ENCODE measurements at places on chromosomes 2 and 18. TPM values are rescaled to one million over a fixed set of nuclear protein-coding genes. Genes with fewer than 3 reads are reported as not detected.

Gene DUSP19
- 1.1 TPM for total RNA-seq

Gene SPAST
- 16.5 TPM for total RNA-seq

Gene DQX1
- not detected for total RNA-seq

Gene MCM6
- 13.1 TPM for total RNA-seq

Gene UGT1A8
- not detected for total RNA-seq

Gene HRH4
- total RNA-seq, result not detected

Gene TCF23
- total RNA-seq, result not detected

Gene DNAH7
- total RNA-seq, result 3.6 TPM

Gene CFAP210
- total RNA-seq, result not detected

Gene CROCC2
- not detected for total RNA-seq

Gene CAMKMT
- total RNA-seq, result 7.6 TPM

Gene PSMA8
- total RNA-seq, result not detected

Gene NR4A2
- total RNA-seq, result 14.1 TPM

Gene IL1F10
- not detected for total RNA-seq

Gene OBSL1
- total RNA-seq, result 76.6 TPM

Gene STPG4
- total RNA-seq, result 0.46 TPM

Gene CHMP3
- 124 TPM for total RNA-seq

Gene AGXT
- 0.56 TPM for total RNA-seq

Gene METTL4
- total RNA-seq, result 5.4 TPM

Gene APCDD1
- 156 TPM for total RNA-seq

Gene KIF5C
- 2.5 TPM for total RNA-seq

Gene TFPI
- 223 TPM for total RNA-seq

Gene GTF2A1L
- 1.1 TPM for total RNA-seq

Gene PLEK
- total RNA-seq, result 16.9 TPM

Gene NOSTRIN
- total RNA-seq, result 197 TPM

Gene EHD3
- total RNA-seq, result 5.2 TPM

Gene HES6
- total RNA-seq, result 5.3 TPM

Gene GNAL
- total RNA-seq, result 12.8 TPM

Gene SERPINB13
- total RNA-seq, result not detected

Gene VWA3B
- not detected for total RNA-seq

Gene SCN2A
- total RNA-seq, result 0.56 TPM

Gene RAB3GAP1
- 34.4 TPM for total RNA-seq

Gene DYNC2LI1
- 15.3 TPM for total RNA-seq

Gene MSH2
- total RNA-seq, result 5.2 TPM

Gene AMER3
- total RNA-seq, result not detected

All from omental fat pad (tissue), 4 donors.